ENCODE measurements at places on chromosomes 5 and 9. TPM values are rescaled to one million over a fixed set of nuclear protein-coding genes. Genes with fewer than 3 reads are reported as not detected.

Gene PCDHGA5
- total RNA-seq: 0.63 TPM

Gene BTNL8
- 0.17 TPM for total RNA-seq

Gene FBXO38
- 34.2 TPM for total RNA-seq

Gene ACTBL2
- total RNA-seq: 0.07 TPM

Gene GBA2
- 57.2 TPM for total RNA-seq

Gene SREK1
- 114 TPM for total RNA-seq

Gene TRIM32
- total RNA-seq: 26.1 TPM

Gene ADAM19
- 10.5 TPM for total RNA-seq

Gene SARDH
- 2.0 TPM for total RNA-seq

Measured in motor neuron (in vitro differentiated cells).